ENCODE measurements at places on chromosomes 11 and 22.

DNA sequence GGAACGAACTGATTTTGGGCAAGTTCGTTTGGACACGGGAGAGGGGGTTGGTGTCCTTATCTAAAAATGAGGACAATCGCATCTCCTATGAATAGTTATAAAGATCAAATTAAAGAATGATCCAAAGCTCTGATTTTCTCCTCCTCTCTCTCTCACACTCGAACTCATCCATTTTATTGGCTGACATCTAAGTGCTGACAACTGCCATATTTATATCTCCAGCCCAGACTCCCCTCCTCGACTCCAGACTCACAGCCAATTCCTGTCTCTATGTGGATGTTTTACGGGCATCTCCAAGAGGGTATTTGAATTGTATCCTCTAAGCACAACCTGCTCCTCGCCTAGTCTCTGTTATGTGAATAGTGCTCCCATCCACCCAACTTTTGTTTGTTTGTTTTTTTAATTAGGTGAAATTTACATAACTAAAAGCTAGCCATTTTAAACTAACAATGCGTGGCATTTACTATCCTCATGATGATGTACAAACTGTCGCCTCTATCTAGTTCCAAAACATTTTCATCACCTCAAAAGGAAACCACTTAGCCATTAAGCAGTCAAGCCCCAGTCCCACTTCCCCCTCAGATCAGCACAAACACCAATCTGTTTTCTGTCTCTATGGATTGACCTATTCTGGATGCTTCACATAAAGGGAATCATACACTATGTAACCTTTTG lies 4.0 kb downstream of the SYN3 start:
- no peak for DNase-seq

- DNase-seq: no peak
Observed at GRCh38 chr22:29090039-29090438, 17.2 kb downstream of the KREMEN1 start.

DNA sequence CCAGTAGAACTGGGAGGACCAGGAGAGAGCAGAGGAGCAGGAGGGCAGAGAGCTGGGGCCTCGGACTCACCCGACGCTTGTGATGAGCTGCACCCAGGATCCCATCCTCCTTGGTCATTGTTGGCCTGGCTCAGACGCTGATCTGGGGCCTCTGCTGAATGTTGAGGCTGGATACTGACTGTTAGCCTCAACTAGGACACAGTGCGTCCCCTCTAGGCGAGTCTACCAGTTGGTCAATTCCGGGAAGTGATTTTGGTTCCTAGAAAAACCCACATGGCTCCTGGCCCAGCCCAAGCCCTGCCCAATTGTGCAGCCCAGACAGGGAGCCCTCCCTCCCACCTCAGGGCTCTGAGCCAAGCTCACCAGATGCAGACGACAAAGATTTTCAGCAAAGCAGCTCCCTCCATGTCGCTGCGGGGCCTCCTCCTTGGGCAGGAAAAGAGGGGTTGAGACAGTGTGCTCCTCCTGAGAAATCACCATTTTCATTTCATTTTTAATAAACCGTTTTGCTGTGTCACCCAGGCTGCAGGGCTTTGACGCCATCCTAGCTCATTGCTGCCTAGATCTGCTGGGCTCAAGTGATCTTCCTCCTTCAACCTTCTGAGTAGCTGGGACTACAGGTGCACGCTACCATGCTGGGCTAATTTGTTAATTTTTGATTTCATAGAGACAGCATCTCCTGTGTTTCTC lies at the start of gene APOL4:
Gene APOL4, minus strand, starts transcription at position 180 of the 690 bp plus-strand sequence. Its CDS starts 75 bp downstream, at position 105.
- DNase-seq: no peak

GRCh38 chr22:40511604-40512003 lies 124.9 kb downstream of the MRTFA start:
- DNase-seq: no peak

- DNase-seq: peak; percentile 31
Observed at GRCh38 chr22:29370537-29370936, 17.8 kb downstream of the AP1B1 start.

DNA sequence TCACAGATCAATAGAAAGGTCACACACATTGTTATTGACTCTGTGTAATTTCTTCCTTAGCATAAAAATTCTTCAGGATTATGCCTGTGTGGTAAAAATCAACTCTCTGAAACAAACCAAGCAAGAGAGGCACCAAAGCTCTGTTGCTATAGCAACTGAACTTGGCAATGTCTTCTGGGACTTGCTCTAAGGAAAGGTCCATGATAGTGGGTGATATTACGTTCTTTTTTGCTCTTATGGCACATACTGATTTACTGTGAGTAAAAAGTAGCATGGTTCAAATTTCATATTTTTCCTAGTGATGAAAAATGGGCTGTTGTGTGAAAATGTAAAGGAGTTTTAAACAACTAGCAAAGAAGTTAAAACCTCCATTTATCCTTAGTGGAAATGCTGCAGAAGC lies 66.4 kb downstream of the SVIP start:
- DNase-seq: no peak

DNA sequence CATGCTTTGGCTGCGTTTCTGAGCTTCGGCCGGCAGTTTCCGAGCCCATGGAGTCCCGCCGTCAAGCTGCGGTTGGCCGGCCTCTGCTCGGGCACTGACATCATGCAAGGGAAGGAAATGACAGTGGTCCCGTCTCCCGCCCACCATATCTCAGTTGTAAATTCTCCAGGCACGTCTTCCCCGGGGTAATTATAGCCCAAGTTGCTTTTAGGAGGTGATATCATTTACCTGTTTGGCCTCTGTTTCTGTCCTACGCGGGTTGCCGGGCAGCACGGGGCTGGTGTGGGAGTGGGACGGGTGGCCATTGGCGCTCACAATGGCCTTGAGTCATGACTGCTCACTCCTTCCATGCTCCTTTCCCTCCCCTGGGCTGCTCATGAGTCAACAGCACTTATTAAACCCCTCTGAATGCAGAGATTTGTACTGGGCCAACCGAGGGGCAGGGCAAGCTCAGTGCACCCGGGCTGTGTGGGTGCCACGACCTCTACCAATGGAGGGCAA lies 4.2 kb upstream of the ANO1 start:
- DNase-seq: peak; percentile 87

- no peak for DNase-seq
Observed at GRCh38 chr22:39503630-39504029, 1.5 kb downstream of the MIEF1 start.

GRCh38 chr22:38467438-38467903 lies 425 bp upstream of the KDELR3 start:
- no peak for DNase-seq

DNA sequence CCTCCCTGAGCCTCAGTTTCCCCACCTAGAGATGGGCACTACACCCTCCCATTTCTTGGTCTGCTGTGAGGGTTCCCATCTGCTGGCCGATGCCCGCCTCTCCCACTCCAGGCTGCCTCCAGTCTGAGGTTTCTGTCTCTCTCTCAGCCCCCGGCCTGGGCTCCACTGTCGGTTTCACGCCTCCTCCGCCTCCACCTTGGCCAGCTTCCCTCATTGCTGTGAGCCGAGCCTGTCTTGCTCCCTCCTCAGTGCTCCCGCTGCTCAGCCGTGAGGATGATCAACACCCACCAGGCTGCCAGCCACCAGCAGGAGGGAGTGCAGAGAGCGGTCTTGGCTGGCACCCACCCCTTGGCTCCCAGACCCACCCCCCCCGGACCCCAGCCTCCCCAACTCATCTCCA lies 61.0 kb downstream of the CYTH4 start:
- no peak for DNase-seq
